ENCODE measurements at places on chromosomes 16 and 17.

DNA sequence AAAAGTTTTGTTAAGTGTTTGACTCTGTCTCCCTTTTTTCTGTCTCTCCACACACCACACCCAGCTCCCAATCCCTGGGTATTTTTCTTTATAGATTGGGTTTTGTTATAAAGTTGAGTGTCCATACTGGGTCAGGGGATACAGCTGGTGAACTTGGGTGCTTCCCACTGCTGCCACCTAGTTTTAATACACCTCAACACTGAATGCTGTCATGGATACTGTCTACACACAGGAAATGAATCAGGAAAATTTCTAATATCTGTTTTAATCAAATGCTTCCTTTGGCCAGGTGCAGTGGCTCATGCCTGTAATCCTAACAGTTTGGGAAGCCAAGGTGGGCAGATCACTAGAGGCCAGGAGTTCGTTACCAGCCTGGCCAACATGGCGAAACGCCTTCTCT lies 5.3 kb upstream of the TAOK1 start:
- no peak for DNase-seq

GRCh38 chr17:57750109-57750871 lies 5.2 kb upstream of the CCDC182 start:
- DNase-seq = no peak

GRCh38 chr16:85210423-85211169 lies 98.3 kb upstream of the CIBAR2 start:
- DNase-seq = no peak

DNA sequence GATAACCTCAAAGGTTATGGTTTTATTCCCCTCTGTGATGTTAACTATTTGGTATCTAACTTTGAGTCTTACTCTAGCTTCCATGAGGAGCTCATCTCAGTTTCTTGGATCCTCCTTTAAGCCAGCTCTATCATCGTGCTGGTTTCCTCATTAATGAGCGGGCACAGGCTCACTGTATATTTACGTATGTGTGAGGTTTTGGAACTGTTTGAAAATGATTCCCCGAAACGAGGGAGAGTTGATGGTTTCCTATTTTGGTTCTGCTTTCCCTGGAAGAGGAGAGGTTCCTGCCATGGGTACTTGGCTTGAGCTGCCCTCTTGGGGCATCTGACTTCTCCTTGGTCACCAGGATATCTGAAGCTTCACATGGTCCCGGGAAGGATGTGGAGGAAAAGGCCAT lies 32.7 kb upstream of the PIK3R6 start:
- DNase-seq = no peak

DNA sequence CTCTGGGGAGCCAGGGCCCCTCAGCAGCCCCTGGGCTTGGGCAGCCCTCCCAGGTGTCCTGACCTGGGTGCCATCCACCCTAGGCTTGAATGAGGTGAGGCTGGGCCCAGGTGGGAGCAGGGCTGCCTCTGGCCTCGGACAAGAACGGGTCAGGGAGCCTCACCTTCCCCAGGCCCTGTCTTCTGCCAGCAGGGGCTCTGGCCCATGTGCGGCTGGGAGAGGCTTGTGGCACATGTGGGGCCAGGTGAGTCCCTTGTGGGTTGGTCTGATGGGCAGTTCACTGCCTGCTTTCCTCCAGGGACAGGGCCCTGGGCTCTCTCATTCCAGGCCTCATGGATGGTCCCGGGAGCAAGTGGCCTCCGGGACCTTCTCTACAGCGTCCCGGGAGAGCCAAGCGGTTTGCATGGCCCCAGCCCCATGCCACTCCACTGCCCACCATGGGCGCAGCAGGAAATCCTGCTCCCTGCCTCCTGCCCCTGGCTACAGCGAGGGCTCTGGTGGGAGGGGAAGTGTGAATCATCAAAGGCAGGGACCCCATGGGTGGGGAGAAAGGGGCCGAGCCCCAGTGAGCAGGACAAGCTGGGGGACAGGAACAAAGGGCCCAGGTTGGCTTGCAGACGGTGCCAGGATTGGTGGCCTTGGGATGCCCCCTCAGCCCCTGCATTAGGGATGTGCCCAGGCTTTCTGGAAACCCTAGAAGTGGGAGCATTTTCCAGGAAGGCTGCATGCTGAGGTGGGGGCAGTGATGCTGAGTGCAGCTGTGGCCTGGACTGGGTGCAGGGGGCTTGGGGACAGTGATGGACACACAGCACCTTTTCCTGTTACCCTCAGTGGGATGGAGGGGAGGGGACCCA lies 12.2 kb downstream of the VASN start:
- no peak for DNase-seq

GRCh38 chr17:59688496-59688895 lies 18.7 kb downstream of the PTRH2 start:
- DNase-seq = no peak

DNA sequence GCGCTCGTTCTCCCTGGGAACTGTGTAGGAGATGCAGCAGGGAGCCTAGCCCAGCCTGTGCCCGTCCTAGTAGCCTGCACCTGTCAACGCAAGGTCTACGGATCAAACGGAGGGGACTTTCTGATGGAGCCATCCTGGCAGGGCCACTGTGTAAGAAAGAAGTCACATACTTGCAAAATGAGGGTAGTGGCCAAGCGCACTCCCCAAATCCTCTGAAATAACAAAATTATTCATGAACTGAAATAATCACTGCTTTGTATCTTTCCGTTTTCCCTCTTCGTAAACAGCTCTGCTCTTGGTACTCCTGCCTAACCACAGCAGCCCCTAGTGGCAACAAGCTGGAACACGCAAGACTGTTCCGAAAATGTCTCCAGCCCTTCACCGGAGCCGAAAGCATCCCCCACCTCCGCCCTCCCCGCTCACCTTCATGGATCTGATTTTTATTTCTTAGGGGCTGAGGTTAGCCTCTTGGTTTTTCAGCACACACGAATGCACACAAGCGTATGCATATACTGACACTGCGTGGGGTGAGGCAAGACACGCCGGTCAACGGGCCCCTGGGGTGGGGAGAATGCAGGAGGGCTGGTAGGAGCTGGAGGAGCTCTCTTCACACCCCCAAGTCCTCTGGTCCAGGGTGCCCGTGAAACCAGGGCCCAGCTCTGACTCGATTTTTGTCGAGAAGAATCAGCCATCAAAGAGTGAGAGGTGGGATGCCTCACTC lies 100.8 kb downstream of the ABCC12 start:
- no peak for DNase-seq

- DNase-seq = no peak
Measured at GRCh38 chr17:63452046-63452961, 6.2 kb upstream of the CYB561 start.

DNA sequence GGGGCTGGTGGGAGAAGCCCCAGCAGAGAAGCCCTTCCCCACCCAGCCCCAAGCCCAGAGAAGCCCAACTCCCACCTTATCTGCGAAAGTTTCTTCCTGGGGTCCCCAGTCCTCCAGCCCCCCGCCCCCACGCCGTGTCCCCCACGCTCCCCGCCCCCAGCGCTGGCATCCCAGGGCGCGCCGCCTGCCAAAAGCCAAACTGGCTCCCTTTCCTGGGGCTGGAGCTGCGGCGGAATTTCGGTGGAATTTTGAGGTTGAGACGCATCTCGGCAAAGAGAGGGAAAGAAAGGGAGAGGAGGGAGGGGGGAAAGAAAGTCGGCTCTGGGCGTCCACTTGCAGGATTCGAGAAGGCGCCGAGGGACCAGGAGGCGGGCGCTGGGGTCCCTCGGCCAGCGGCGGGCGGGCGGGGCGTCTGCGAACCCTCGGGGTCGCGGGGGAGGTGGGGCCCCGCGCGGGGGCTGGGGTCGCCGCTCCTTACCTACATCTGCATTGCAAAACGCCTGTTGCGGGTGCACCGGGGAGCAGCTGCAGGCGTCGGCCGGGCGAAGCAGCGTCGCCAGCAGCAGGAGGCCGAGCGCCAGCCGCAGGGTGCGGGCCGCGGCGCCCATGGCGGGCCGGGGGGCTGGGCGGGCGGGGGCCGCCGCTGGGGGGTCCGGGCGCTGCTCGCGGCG lies 571 bp downstream of the TIMP2 start:
- DNase-seq = no peak

- DNase-seq = no peak
Measured at GRCh38 chr17:35161281-35161761, 13.7 kb downstream of the UNC45B start.

DNA sequence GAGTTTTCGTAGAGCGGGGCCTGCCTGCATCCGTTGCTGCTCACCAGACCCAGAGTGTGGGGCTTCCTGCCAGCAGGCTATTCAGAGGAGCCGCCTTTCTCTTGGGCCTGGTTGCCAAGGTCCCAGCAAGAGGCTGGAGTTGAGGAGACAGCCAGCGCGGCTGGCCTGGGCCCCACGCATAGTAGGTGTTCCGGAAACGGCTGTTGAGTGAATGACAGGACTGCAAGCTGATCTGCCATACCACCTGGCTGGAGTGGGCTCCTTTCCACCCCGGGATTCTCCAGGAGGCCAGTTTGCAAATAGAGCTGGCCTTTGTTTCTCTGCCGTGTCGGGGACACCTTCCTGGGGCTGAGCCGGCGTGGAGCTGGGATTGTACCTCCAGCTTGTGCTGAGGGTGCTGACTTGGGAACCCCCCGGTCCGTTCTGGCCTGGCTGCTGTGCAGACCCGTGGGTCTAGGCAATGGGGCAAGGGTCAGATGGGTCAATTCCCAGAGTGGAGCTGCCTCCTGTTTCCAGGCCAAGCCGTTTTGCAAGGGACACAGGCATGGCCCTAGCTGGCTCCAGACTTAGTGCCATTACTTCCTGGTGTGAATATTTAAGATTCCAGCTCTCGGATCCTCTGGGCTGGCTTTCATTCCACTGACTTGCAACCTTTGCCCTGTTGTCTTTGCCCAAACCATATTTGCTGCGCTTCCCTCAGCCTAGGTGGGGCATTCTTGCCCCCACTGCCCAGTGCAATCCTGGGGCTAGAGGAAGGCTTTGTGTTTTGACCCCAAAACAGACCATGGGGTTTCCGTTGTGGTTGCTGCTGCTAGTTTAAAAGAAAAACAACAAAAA lies 68.8 kb downstream of the CMIP start:
- DNase-seq = no peak

DNA sequence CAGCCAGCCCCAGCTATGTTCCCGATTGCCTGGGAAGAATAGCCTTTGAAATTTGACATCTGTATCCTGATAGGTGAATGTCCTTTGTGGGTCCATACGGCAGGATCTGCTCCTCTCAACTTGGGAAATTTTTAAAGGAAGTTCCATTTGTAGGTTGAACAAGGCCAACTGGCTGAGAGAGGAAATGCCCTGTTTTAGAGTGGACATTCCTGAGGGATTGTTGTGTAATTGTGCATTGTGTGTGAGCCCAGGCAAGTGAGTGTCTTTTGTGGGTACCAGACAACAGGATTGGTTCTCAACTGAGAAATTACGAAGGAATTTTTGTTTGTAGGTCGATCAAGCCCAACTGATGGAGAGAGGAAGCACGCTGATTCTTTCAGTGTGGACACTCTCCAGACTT lies 2.6 kb upstream of the CPHXL2 start:
- no peak for DNase-seq

- DNase-seq = no peak
Measured at GRCh38 chr16:50974438-50975036, 176.5 kb downstream of the SALL1 start.

- DNase-seq = no peak
Measured at GRCh38 chr17:17897442-17897841, 60.7 kb upstream of the SREBF1 start.

GRCh38 chr17:82848022-82848592 lies 8.3 kb upstream of the ZNF750 start:
- DNase-seq = peak; percentile 23

GRCh38 chr16:70157477-70158260 lies 15.9 kb upstream of the CLEC18C start:
- DNase-seq = no peak
